Activated CD8-positive, alpha-beta memory T cell treated with anti-CD3 and anti-CD28 coated beads for 1 hour (primary cell): ENCODE measurements at places on chromosomes 3 and 15.

DNA sequence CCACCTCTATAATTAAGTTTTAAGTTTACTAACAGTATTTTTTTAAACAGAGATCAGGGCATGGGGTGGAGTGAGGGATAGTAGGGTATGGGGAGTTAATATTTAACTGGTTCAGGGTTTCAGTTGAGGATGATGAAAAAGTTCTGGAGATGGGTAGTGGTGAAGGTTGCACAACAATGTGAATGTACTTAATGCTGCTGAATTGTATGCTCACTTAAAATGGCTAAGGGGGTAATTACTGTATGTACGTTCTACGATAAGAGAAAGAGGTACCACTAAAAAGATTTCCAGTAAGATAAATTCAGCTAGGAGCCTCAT, 101.4 kb downstream of the TNIK start:
- no peak for DNase-seq

GRCh38 chr3:138032567-138032966, 22.6 kb downstream of the CLDN18 start:
- DNase-seq = no peak

- no peak for DNase-seq
These were observed 3.2 kb downstream of the UNC45A start for GRCh38 chr15:90938261-90938660.

- no peak for DNase-seq
These were observed 220.3 kb upstream of the ATP10A start for GRCh38 chr15:26083457-26083856.

- no peak for DNase-seq
These were observed 12.4 kb downstream of the MAP1A start for GRCh38 chr15:43529587-43530345.

GRCh38 chr3:43334976-43335375, 48.6 kb downstream of the SNRK start:
- no peak for DNase-seq

DNA sequence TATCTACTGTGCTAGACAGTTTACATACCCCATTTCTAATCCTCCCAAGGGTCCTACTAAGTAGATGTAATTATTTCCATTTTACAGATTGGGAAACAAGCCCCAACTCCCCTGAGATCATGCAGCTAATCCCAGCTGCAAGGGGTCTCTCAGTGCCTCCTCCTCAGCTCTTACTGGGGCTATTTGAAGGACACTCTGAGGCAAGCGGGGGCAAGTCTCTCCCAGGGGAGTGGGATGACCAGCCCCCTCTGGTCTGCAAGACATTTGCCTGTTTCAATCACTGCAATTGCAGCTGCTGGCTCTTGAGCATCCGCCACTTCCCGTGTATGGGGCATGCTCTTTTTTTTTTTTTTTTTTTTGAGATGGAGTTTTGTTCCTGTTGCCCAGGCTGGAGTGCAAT, 11.4 kb downstream of the LAMP3 start:
- no peak for DNase-seq

DNA sequence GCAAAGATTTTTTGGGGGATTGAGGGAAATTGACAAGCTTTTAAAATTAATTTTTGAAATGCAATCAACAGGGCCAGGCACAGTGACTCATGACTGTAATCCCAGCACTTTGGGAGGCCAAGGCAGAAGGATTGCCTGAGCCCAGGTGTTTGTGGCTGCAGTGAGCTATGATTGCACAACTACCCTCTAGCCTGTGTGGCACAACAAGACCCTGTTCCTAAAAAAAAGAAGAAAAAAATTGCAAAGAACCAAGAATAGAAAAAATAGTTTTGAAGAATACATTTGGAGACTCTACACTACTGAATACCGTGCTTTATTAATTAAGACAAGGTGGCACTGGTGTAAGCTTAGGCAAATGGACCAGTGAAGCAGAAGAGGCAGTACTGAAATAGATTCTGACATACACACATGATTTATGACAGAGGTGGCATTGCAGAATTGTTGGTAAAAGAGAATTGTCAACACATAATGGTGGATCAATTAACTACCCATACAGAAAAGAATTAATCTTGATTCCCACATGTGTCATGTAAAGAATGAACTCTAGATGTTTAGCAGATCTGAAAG, 443.3 kb upstream of the ATP11B start:
- no peak for DNase-seq

DNA sequence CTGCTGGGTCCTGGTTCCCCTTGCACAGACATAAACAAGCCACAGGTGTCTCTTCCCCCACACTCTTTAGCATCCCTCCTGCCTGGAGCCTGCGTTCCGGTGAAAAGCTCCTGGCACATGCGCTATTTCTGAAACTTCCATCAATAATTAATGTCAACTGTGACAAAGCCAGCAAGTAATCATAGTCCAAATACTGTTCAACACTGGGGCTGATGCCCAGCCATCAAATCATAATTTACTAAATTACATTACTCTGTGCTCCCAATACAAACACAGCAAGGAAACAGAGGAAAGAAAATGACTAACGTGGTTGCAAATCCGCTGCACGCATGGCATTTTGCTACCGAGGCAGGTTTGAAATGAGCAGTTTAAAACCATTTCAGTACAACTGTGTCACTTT, 294.7 kb downstream of the ERC2 start:
- DNase-seq = no peak

DNA sequence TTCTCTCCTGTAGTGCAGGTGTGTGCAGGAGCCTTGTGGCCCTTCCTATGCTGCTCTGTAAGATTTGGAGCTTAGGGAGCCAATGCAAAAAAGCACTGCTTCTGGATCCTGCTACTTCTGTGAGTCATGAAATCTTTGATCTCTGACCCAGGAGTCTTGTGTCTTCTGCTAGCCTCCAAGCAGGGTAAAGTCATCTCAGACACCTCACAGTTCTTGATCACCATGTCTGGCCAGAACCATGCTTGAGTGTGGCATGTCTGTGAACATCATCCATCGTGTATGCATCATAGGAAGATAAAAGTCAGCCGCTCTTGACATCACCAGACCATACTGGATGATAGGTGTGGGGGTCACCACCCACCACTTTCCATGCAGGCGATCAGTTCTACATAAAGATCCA, 247.8 kb downstream of the RPLP1 start:
- DNase-seq = no peak

DNA sequence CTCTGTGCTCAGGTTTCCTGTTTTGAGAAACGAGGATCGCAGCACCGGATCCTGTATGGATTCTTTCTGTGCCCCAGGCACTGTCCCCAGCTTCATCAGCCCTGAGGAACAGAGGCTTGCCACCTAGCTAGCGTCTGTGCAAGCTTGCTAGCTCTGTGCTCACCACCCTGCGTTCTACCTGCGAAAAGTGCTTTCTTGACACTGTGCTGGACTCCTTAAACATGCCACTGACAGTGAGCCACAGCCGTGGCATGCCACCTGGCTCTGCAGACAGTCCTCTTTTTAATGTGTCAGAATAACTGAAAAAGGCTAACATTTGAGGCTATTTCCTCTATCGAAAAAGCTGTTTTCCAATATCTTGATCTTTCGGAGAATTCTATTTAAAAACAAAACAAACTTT, 1.4 kb downstream of the PGPEP1L start:
- no peak for DNase-seq

- DNase-seq = no peak
These were observed 923 bp downstream of the SIAH2 start for GRCh38 chr3:150761831-150762661.

- no peak for DNase-seq
These were observed 20.3 kb downstream of the EHD4 start for GRCh38 chr15:41952013-41952563.

- DNase-seq = no peak
These were observed 17.6 kb downstream of the CALML4 start for GRCh38 chr15:68187559-68187958.

GRCh38 chr3:184808021-184808420, 3.9 kb upstream of the VPS8 start:
- no peak for DNase-seq

GRCh38 chr15:78000091-78000926, 77.2 kb downstream of the TBC1D2B start:
- peak; percentile 62 for DNase-seq

DNA sequence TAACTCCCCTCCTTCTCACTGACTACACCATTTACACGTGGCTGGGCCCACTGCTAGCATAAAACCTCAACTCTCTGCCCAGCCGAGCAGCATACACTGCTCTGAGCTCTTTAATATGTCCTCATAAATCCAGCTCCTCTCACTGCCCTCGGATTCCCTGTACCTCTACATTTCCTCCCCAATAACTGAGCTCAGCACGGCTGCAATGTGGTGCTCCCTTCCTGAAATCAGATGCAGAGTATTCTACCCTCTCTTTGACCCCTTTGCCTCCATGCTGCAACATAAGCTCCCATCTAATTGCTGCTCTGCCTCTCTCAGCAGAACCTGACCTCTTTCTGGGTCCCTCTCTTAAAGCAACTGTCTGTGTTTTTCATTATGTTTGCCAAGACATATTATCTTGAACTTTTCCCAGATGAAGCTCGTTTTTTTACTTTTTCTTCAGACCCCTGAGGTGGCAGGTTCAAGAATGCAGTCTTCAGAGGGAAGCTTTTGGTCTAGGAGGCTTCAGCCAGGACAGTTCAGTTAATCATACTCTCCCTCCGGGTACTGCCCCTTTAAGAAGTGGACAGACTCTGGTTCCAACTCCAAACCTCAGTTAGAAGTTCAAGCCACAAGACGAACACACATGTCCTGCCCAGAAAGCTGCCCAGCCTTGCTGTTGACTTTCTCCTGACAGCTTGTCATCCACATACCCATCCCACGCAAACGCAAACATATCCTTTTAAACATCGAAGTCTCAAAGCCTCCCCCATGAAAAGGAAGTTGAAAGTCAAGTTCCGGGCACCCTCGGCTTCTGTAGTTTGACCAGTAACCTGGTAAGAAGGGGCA, 81.1 kb upstream of the NEO1 start:
- no peak for DNase-seq

DNA sequence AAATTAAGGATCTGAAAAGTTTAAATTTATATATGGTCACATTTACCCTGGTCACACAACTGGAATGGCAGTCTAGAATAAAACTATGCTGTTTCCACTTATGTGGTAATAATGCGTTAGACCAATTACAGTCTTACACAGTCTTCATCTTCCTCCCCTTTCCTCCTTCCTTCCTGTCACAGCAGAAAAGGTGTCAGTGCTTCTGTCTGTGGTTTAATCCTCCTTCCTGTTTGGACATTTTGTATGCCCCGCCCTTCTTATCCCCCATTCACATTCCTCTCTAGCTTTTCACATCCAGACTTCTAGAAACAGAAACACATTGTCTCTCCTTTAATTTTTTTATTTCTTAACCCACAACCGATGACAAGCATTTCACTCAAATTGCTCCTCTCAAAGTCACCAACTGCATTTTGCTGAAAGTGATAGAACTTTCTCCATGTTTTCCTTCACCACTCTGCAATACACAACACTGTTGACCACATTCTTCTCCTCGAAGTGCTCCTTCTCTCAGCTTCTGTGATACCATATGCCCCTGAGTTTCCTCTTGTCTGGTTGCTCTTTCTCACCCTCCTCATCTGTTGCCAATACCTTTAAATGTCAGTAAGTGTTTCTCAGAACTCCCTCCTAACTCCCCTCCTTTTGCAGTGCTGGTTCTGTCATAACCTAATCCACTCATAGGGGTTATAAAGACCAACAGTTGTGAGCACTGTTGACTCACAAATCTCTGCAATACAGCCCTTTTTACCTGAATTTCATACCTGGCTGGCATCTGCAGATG, 271.6 kb downstream of the UBE2E2 start:
- no peak for DNase-seq

GRCh38 chr3:197807969-197808587, 17.0 kb downstream of the LRCH3 start:
- no peak for DNase-seq

GRCh38 chr3:89925976-89926375, 818.6 kb downstream of the EPHA3 start:
- no peak for DNase-seq

- DNase-seq = no peak
These were observed 4.3 kb downstream of the DNASE1L3 start for GRCh38 chr3:58206406-58207011.
